ENCODE measurements at places on chromosomes 1 and 21.

- no peaks in the 10 kb centered on the region for H3K36me3 ChIP-seq
- H3K27me3 ChIP-seq = no peaks in the 10 kb centered on the region
- peak; percentile 24 for DNase-seq
- no peak overlapping the region for H3K27ac ChIP-seq
- no peaks in the 10 kb centered on the region for H3K4me1 ChIP-seq
- H3K4me3 ChIP-seq = no peak overlapping the region
Observed at GRCh38 chr1:10186331-10187025, 23.9 kb upstream of the KIF1B start.

- no peak overlapping the region for H3K27ac ChIP-seq
- H3K36me3 ChIP-seq = peaks cover 33% of the 10 kb centered on the region
- H3K27me3 ChIP-seq = no peaks in the 10 kb centered on the region
- DNase-seq = no peak
Observed at GRCh38 chr1:172442404-172442803, 1.5 kb downstream of the PIGC start.

GRCh38 chr1:112001436-112001835 is 12.0 kb upstream of the KCND3 start:
- no peak for DNase-seq
- no peak overlapping the region for H3K4me3 ChIP-seq
- no peaks in the 10 kb centered on the region for H3K4me1 ChIP-seq
- no peak overlapping the region for H3K27ac ChIP-seq
- H3K36me3 ChIP-seq = no peaks in the 10 kb centered on the region

- H3K27me3 ChIP-seq = peaks cover 5% of the 10 kb centered on the region
- H3K27ac ChIP-seq = no peak overlapping the region
- DNase-seq = no peak
- H3K4me1 ChIP-seq = peaks cover 3% of the 10 kb centered on the region
- no peaks in the 10 kb centered on the region for H3K36me3 ChIP-seq
- no peak overlapping the region for H3K4me3 ChIP-seq
Observed at GRCh38 chr1:209429611-209430010, 153.9 kb upstream of the CAMK1G start.

DNA sequence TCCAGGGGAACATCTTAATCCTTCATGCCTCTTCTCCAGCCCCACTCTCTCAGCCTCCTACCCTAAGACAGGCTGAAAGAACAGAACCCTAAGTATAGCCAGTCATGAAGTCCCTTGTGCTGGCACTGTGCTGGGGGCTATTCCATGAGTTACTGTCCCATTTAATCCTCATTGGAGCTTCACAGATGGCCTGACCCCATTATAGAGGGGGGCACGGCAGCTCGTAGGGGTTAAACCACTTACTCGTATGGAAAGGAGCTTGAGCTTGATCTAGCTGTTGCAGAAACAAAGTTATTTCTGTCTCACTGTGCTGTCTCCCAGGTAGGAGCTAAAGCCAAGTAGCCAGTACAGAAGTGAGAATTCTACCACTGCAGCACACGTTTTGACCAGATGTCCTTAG is 203.2 kb upstream of the COA6 start:
- no peaks in the 10 kb centered on the region for H3K36me3 ChIP-seq
- H3K4me1 ChIP-seq = peaks cover 17% of the 10 kb centered on the region
- H3K4me3 ChIP-seq = no peak overlapping the region
- no peak for DNase-seq
- peaks cover 11% of the 10 kb centered on the region for H3K27me3 ChIP-seq

DNA sequence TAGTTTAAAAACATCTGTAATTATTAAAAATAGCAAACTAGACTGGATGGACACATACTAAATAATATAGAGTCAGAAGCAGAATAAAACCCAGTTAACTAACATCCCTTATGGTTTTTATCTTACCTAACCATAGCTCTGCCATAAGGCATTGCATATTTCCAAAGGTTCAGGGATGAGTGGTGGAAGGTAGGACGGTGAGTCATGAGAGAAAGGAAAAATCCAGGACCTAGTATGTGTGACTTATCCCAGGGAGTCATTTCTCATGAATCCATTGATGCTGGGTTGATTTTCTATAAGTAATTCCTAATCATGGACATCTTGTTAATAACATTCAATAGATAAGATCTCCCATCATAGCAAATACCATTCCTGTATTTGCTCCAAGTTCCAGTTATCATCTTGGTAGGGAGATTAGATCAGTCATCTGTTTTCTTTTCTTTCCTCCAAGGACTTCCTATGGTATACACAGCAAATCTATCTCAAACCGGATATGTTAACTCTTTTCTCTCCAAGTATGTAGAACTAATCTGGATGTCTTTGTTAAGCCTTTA is 490.7 kb upstream of the B3GALT2 start:
- DNase-seq = no peak
- H3K36me3 ChIP-seq = no peaks in the 10 kb centered on the region
- H3K27ac ChIP-seq = no peak overlapping the region
- no peaks in the 10 kb centered on the region for H3K27me3 ChIP-seq

- H3K4me3 ChIP-seq = no peak overlapping the region
- H3K4me1 ChIP-seq = peaks cover 12% of the 10 kb centered on the region
- H3K36me3 ChIP-seq = no peaks in the 10 kb centered on the region
Observed at GRCh38 chr1:224612246-224612645, 3.9 kb upstream of the CNIH3 start.

GRCh38 chr1:46461809-46462448 is 27.7 kb upstream of the DMBX1 start:
- H3K36me3 ChIP-seq = no peaks in the 10 kb centered on the region
- peaks cover 5% of the 10 kb centered on the region for H3K4me1 ChIP-seq
- no peak overlapping the region for H3K27ac ChIP-seq
- no peak overlapping the region for H3K4me3 ChIP-seq
- peaks cover 33% of the 10 kb centered on the region for H3K27me3 ChIP-seq
- no peak for DNase-seq

GRCh38 chr1:153430166-153430553 is 13.8 kb downstream of the S100A7A start:
- no peak overlapping the region for H3K27ac ChIP-seq
- DNase-seq = no peak
- no peaks in the 10 kb centered on the region for H3K36me3 ChIP-seq
- peaks cover 2% of the 10 kb centered on the region for H3K27me3 ChIP-seq

GRCh38 chr1:19909392-19909791 is 14.0 kb downstream of the PLA2G2E start:
- H3K4me3 ChIP-seq = no peak overlapping the region
- no peaks in the 10 kb centered on the region for H3K27me3 ChIP-seq
- peaks cover 36% of the 10 kb centered on the region for H3K36me3 ChIP-seq
- H3K4me1 ChIP-seq = no peaks in the 10 kb centered on the region
- no peak for DNase-seq

DNA sequence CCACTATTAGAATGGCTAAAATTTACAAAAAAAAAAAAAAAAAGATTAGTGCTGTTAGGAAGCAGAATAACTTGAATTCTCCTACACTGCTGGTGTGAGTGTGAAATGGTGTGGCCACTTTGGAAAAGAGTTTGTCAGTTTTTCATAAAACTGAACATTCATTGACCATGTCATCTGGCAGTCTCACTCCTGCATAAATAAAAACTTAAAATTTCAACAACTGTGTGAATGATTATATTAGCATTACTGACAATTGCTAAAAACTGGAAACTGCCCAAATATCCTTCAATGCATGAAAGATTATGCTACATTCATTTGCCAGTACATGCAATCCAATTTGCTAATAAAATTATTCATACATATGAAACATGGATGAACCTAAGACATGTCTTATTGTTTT is 570.9 kb downstream of the NEGR1 start:
- no peak overlapping the region for H3K27ac ChIP-seq
- DNase-seq = no peak
- H3K4me3 ChIP-seq = no peak overlapping the region
- no peaks in the 10 kb centered on the region for H3K36me3 ChIP-seq

GRCh38 chr1:214747050-214747635 is 144.1 kb downstream of the CENPF start:
- H3K27ac ChIP-seq = no peak overlapping the region
- no peaks in the 10 kb centered on the region for H3K27me3 ChIP-seq
- no peaks in the 10 kb centered on the region for H3K4me1 ChIP-seq

GRCh38 chr1:78549891-78550290 is 59.1 kb downstream of the PTGFR start:
- H3K27ac ChIP-seq = no peak overlapping the region
- H3K27me3 ChIP-seq = peaks cover 3% of the 10 kb centered on the region
- no peaks in the 10 kb centered on the region for H3K4me1 ChIP-seq
- DNase-seq = no peak
- no peaks in the 10 kb centered on the region for H3K36me3 ChIP-seq

DNA sequence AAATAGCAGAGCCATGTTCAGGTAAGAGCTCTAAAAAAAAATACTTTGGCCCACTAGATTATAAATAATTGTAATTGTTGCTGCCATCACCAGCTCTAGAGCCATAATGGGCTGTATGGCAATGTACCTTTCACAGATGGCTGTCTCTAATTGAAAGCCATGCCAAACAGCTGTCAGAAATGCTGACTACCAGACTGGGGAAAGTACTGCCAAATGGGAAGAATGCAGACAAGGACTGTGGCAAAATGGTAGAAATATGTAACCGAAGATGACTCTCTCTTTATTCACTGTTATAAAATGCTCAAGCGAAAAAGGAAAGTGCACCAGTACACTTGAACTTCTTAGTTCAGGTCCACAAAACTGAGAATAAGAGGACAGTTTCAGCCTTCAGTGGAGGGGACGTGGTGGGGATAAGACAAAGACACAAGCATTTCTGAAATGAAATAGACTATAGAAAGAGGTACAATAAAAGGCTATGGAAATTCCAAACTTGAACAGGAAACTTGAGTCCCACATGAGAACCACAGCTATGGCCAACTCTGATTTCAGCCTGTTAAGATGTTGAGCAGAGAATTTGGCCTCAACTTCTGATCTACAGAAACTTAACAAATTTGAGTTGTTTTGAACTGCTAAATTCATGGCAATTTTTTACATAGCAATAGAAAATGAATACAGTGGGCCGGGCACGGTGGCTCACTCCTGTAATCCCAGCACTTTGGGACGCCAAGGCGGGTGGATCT is 46.5 kb upstream of the LPGAT1 start:
- peaks cover 1% of the 10 kb centered on the region for H3K27me3 ChIP-seq
- H3K4me3 ChIP-seq = no peak overlapping the region
- no peak overlapping the region for H3K27ac ChIP-seq
- H3K4me1 ChIP-seq = no peaks in the 10 kb centered on the region

- no peaks in the 10 kb centered on the region for H3K36me3 ChIP-seq
- H3K27me3 ChIP-seq = peaks cover 3% of the 10 kb centered on the region
- no peak overlapping the region for H3K4me3 ChIP-seq
Observed at GRCh38 chr1:178693366-178693765, 31.7 kb upstream of the RALGPS2 start.

GRCh38 chr1:64839732-64840405 is 95.0 kb downstream of the RAVER2 start:
- H3K27me3 ChIP-seq = no peaks in the 10 kb centered on the region
- peaks cover 57% of the 10 kb centered on the region for H3K36me3 ChIP-seq
- H3K4me3 ChIP-seq = no peak overlapping the region
- no peak overlapping the region for H3K27ac ChIP-seq
- H3K4me1 ChIP-seq = peaks cover 2% of the 10 kb centered on the region
- DNase-seq = no peak

DNA sequence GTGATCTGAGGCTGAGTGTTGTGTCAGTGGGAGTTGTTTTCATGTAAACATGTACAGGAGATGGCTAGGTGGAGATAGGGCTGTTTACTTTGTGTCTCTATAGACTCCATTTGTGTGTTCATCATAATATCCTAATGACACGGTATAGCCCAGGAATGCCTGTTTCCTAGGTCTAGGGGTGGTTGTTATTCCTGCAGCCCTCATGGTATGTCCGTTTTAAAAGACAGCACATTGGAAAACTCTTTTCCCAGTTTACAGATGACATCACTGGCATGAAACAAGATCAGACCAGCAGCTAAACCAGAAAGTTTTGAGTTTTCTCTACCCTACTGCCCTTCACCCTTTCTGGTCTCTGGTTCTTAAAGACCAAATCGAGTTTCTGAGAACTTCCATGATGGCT is 227.3 kb upstream of the TMEM51 start:
- no peaks in the 10 kb centered on the region for H3K36me3 ChIP-seq
- no peak overlapping the region for H3K4me3 ChIP-seq
- peaks cover 7% of the 10 kb centered on the region for H3K4me1 ChIP-seq
- H3K27me3 ChIP-seq = peaks cover 41% of the 10 kb centered on the region

- H3K4me3 ChIP-seq = no peak overlapping the region
- H3K27me3 ChIP-seq = no peaks in the 10 kb centered on the region
- DNase-seq = no peak
- H3K36me3 ChIP-seq = peaks cover 5% of the 10 kb centered on the region
- H3K4me1 ChIP-seq = no peaks in the 10 kb centered on the region
Observed at GRCh38 chr1:246176126-246177024, 330.7 kb downstream of the SMYD3 start.

GRCh38 chr1:11682287-11682771 is 1.4 kb upstream of the MAD2L2 start:
- DNase-seq = no peak
- peaks cover 4% of the 10 kb centered on the region for H3K27me3 ChIP-seq
- peaks cover 13% of the 10 kb centered on the region for H3K4me1 ChIP-seq
- H3K36me3 ChIP-seq = peaks cover 4% of the 10 kb centered on the region
